ENCODE measurements at places on chromosomes 2 and 18.
A peak's percentile ranks its signal among the peaks of the same experiment; 100 is the strongest.

DNA sequence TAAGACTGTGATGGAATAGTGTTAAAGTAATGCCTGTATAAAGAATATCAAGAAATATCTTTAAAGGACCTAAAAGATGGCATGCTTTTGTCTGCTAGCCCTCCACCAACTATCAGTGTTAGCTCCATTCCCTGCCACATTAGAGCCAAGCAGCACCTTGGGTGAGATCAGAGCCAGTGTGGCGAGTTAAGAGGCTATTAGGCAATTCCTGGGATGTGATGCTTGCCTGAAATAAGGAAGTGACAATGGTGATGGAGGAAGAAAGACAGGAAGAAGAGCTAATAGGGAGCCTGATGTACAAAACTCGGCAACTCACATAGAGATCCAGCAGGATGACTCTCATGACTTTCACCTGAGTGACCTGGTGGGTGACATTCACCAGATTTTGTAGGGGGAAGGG, 143.5 kb downstream of the ZEB2 start:
- no peak for DNase-seq

DNA sequence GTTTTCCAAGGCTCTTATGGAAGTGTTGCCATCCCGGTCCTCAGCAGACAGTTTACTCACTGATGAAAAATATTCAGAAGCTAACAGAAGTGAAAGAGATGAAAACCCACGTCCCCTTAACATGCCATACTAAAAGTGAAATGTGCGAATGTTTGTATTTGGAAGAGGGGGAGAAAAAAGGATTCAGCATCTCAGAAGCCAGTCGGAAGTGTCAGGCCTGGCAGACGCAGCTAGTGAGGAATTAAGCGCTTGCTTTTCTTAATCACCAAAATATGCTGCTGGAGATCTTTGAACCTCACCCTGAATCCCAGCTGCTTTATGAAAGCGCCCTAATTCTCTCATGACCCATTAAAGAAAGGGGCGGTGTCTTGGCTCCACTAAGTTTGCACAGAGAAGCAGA, 653.7 kb downstream of the DCDC2C start:
- no peak for DNase-seq

GRCh38 chr2:239959059-239959971, 65.8 kb downstream of the NDUFA10 start:
- peak; percentile 22 for DNase-seq

GRCh38 chr2:156673333-156673615, 237.1 kb downstream of the GPD2 start:
- no peak for DNase-seq

GRCh38 chr18:34399892-34400291, 175.2 kb upstream of the NOL4 start:
- no peak for DNase-seq

- no peak for DNase-seq
Measured at GRCh38 chr18:67599277-67599676, 82.8 kb upstream of the DSEL start.

- DNase-seq = peak; percentile 16
Measured at GRCh38 chr2:32877587-32878510, 68.9 kb upstream of the LTBP1 start.

DNA sequence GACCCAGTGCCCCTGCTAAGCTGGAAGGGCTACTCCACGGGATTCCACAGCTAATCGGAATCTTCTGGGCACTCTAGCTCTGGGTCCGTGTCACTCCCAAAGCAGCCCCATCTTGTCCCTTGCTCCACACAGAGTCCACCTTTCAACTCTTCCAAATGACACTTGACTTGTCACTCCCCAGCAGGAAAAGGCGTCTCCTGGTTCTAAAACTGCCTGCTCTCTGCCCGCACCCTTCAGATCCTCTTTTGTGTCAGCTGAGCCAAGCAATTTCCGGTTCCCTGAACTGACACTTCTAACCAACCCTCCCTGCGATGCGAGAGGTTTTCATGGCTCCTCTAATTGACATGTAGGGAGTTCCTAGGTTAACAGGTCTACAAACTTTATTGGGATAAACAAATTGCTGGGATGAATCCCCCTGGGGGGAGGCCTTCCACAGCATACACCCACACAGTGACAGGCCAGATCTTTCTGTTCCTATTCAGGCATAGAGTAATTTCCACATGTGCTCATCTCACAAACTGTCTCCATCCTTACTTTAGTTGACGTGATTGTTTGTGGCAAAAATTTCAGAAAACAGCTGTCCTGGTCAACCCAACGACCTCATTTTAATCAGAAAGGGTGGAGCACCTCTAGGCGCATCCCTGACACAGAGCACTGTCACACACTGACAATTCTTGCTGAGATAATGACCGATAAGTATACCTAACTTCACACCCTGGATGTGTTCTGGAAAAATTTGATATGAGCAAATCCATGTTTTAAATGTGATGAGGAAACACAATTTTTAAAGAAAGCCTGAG, 104.9 kb downstream of the RBMS1 start:
- no peak for DNase-seq

- DNase-seq = peak; percentile 7
Measured at GRCh38 chr2:191501561-191502168, 176.3 kb upstream of the NABP1 start.

GRCh38 chr2:120469426-120469825, 123.5 kb downstream of the INHBB start:
- DNase-seq = no peak

- no peak for DNase-seq
Measured at GRCh38 chr2:43178055-43178598, 48.3 kb downstream of the ZFP36L2 start.

- no peak for DNase-seq
Measured at GRCh38 chr2:238728330-238729260, 119.3 kb upstream of the TWIST2 start.

DNA sequence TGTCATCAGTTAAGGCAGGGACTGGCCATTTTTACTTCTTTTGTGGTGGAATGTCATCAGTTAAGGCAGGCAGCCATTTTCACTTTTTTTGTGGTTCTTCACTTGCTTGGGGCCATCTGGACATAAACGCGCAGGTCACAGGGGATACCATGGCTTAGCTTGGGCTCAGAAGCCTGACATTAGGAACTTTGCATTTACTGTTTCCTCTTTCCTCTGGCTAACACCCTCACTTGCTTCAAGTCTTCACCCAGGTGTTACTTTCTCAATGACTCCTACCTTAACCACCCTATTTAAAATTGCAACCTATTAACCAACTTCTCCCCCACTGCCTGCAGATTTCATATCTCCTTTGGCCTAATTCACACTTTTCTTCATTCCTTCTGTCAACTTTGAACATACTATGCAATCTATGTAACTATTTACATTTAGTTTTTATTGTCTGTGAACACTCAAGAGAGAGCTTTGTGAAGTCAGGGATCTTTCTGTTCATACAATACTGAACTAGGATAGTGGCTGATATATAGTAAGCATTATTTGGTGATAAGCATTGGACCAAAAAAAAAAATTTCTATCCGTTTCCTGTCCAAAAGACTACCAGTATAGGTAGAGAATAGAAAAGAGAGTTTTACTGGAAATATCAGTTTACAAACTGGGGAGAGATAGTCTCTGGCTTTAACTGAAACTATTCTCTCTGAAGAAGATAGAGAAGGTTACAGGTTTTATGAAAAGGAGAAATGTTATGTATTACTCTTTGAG, 600.1 kb upstream of the ZNF804A start:
- DNase-seq = peak; percentile 6

- no peak for DNase-seq
Measured at GRCh38 chr18:47826157-47827074, 104.0 kb downstream of the SMAD2 start.

GRCh38 chr2:106053581-106053980, 140.5 kb downstream of the UXS1 start:
- no peak for DNase-seq

DNA sequence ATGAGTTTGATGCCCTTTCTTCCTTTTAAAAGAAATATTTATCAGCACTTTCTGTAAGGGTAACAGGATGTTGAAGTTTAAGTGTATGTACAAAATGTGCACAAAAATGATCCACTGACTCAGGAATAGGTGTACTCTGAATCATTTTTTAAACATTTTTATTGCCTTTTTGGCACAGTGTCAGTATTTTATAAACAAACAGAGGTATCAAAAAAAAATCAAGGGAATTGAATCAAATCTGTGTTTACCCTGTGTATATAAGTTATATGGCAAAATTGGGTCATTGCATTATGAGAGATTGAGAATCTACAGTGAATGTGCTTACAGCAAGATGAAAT, 513.9 kb upstream of the NETO1 start:
- no peak for DNase-seq

GRCh38 chr2:109383505-109384307, 230.1 kb downstream of the SEPTIN10 start:
- no peak for DNase-seq

- no peak for DNase-seq
Measured at GRCh38 chr2:65331336-65332025, 100.9 kb downstream of the SPRED2 start.

GRCh38 chr2:46849721-46850556, 65.7 kb downstream of the MCFD2 start:
- peak; percentile 33 for DNase-seq

DNA sequence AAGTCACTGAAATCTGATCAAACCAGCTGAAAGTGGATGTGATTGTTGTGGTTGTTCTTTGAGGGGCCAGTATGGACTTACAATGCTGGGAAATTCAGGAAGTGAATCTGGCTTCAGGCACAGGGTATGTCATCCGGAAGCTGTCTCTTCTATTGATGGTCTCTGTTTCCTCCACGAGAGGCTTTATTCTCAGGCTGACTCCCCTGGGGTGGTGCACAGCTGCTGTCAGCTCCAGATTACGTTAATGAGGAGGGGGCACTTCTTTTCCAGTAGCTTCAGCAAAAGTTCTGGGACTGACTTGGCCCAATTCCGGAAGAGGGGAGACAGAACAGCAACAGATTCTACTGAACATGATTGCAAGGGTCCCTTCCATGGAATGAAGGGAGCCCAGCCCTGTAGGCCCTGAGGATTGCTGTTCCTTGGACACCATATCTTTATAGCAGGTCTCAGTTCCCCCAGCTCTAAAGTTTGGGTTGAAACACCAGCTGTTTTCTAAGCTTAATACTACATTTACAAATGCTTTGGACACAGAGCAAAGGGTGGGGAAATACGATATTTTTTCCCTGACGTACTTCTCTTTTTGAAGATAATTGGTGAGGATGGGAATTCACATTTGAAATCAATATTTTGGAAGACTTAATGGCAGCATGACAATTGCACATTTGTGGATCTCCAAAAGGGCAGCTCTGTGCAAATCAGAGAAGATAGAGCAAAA, 400.9 kb downstream of the TSN start:
- DNase-seq = no peak

DNA sequence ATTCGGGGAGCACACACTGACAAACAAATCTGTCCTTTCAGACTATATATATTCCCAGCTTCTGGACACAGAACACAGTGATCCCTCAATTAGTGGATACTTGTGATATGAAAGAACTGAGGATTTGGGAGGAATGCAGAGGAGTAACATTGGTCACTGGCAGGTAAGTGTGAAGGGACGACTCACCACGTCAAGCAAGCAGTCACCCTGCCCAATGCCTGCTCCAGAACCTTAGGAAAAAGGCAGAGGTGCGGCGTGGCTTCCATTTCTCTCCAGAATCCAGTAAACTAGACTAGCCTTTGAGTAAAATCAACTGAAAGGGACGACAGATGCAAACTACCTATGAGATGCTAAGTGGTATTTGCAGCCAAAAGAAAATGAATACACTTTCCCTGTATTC, 1.1 kb downstream of the CCDC93 start:
- peak; percentile 23 for DNase-seq

GRCh38 chr2:67684991-67685390, 287.9 kb downstream of the ETAA1 start:
- DNase-seq = no peak

- no peak for DNase-seq
Measured at GRCh38 chr2:241810307-241811200, 1.6 kb downstream of the NEU4 start.

DNA sequence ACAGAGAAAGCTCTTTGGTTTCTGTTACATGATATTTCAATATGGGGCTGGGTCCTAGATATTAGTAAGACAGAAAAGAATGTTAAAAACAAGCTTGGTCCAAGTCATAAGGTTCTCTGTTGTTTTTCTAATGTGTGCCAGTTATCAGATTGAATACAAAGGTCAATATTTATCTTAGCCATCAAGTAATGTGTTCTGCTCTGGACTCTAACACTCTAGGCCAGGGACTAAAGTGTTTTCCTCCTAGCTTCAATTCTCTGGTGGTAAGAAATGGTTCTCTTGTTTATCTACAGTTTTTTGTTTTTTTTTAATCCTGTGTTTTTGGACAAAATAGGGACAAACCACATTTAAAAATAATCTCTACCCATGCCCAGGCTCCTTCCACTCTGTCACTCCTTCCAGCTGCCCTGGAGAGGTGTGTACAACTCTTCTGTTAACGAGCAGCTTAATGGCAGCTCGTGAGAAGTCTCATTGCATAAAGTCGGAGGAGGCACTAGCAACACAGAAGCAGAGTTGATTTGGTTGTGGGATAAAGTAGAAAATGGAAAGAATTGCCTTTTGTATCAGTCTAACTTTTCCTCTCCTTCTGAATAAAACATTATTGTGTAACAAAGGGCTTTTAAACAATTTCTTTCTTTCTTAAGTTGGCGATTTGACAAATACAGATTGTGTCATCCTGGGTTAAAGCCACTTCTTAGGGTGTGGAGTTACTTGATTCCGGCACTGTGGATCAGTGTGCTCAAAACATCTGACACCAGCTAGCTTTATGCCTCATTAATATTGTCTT, 8.0 kb upstream of the SESTD1 start:
- DNase-seq = no peak

DNA sequence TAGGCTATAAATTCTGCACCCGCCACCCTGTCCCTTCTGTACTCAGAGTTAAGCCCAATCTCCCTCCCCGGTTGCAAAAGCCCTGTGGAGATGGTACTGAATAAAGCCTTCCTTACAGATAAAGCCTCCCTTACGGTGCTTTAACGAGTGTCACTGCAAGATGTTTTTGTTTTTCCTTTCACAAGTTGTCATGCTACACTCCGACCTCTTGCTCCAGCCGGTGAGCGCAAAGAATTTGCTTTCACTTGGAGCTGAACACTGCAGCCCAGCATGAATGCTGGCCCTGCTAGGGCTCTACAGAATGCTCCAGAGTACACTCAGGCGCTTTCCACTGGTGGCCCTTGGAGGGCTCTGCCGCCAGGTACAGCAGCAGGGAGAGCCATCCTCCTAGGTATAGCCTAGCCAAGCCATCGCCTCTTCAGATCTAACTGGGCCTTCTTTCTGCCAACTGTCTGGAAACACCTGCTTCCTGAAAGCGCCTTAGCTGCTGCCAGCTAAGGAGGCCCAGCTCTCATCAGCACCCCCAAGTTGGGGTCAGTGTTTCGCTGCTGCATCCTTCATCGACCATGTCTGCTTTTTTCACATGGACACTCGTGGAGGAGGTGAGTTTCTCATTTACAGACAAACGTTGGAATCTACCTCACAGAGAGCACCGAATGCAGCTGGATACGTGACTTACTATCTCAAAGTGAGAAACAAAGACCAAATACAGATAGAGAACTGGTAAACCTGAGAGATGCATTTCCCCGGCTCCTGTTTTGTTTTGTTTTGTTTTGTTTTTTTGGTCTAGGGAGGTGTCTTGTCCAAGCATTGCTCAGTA, 13.4 kb upstream of the CREG2 start:
- DNase-seq = no peak

GRCh38 chr2:227783404-227784138, 30.1 kb upstream of the CCL20 start:
- DNase-seq = no peak

- DNase-seq = no peak
Measured at GRCh38 chr18:62938487-62938886, 223.1 kb downstream of the PHLPP1 start.

Measured in cerebellar cortex (tissue), 1 donor.